M059J (cell line): ENCODE measurements at places on chromosomes 1 and 21.

GRCh38 chr1:170545476-170545875, 13.5 kb downstream of the GORAB start:
- peak; percentile 92 for DNase-seq

GRCh38 chr1:108149796-108150467, 50.2 kb downstream of the SLC25A24 start:
- DNase-seq, result no peak

GRCh38 chr21:37837381-37837780, 78.9 kb downstream of the KCNJ6 start:
- DNase-seq, result peak; percentile 19

GRCh38 chr1:156128308-156128653, 13.8 kb downstream of the LMNA start:
- peak; percentile 45 for DNase-seq

GRCh38 chr1:56301791-56302190, 277.6 kb downstream of the PLPP3 start:
- peak; percentile 90 for DNase-seq

- no peak for DNase-seq
Observed at GRCh38 chr1:226691247-226691646, 47.8 kb downstream of the ITPKB start.

- no peak for DNase-seq
Observed at GRCh38 chr1:150829751-150830150, 21.7 kb upstream of the CTSK start.

DNA sequence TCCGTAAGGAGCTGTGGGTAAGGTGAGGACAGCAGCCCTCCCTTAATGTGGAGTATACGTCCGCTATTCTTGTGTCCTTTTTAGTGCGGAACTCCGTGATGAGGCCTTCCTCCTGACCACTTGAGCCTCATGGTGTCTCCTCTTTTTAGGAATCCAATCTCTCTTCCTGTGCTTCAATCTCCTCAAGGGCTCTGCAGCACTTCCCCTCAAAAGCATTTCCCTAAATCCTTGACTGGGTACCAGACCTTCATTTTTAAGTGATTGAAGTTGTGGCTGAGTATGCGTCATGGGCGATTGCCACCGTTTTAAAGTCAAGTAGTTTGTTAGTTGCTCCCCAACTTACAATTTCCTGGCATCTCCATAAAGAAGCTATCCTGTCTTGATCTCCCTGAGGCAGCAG, 62.8 kb downstream of the SAMSN1 start:
- DNase-seq, result no peak

DNA sequence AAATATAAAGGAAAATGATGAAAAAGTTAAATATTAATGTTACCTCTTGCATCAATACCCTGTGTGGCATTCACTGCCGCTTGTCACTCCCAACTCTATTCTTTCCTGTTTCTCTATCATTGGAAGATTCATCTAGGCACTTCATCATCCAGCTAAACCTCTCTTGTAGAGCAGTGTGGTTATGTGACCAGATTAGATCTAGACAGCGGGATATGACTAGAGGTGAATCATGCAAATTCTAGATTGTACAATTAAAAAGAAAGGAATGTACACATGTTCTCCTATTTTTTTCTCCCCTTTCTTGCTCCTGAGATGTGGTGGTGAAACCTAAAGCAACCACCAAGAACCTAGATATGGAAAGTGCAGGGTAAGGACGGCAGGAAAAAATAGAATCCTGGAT, 174.1 kb downstream of the LBR start:
- DNase-seq, result peak; percentile 89

DNA sequence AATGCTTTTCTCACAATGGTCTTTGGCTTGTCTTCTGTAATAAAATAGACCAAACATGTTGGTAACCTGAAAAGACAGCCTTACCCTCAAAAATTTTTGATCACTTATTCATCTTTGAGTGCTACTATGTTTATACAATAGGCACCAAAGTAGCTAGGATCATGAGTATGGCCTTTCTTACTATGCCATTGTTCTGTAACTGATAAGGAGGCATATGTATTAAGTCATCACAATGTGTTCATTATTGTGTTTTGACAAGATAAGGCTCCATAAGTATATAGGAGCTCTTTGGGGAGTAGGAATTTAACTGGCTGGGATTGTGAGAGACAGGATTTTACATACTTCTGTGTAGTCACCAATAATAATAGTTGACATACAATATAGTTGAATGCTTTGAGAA, 675 bp downstream of the TMCO2 start:
- no peak for DNase-seq

GRCh38 chr1:17915511-17916197, 160.5 kb downstream of the ACTL8 start:
- DNase-seq, result no peak

DNA sequence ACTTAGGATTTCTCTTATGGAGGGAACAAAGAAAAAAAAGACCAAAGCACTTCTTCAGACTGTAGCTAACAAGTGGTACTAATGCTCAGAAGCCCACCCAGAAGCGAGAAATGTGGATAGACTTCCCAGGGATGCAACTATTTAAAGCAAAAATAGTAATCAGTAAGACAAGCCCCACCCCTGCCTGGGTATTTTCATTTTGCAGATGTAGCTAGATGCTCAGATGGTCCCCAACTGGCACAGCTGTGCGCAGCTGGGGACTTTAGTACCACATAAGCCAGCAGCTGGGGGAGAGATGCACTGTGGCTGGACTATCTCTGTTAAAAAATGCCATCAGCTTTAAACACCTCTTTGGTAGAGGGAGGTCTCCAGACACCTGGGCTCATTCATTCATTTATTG, 77.8 kb upstream of the SPAG17 start:
- DNase-seq, result no peak

GRCh38 chr1:25148673-25149300, 83.5 kb downstream of the SYF2 start:
- DNase-seq, result no peak

- no peak for DNase-seq
Observed at GRCh38 chr1:93502571-93502970, 54.7 kb downstream of the FNBP1L start.

GRCh38 chr1:6358757-6359201, 34.8 kb downstream of the ACOT7 start:
- DNase-seq, result peak; percentile 98

DNA sequence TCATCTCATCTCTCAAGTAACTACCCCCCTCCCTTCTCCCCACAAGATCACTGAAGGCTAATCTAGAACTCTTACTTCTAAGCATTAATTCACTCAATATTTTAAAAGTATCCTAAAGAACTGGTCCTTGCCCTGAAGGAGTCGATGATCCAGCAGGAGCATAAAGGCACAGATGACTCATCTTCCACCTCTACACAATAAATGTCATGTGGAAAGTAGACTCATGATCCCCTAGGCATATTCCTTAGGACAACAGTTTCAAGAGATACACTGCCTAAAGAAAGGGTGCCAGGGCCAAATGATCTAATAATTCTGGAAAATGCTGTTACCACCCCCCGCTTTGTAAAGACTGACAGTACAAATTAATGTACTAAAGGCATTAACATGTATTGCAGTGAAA, 85.8 kb upstream of the DIRAS3 start:
- DNase-seq, result peak; percentile 77
